Esophagus mucosa (tissue), 1 donor: ENCODE measurements at places on chromosomes 2 and 18. TPM values are rescaled to one million over a fixed set of nuclear protein-coding genes. Genes with fewer than 3 reads are reported as not detected.
A peak's percentile ranks its signal among the peaks of the same experiment; 100 is the strongest.

Gene ALPP
- total RNA-seq: not detected

GRCh38 chr2:61096438-61096837 lies 30.8 kb downstream of the SANBR start:
- ATAC-seq: no peak

GRCh38 chr2:58221909-58222308 lies 19.2 kb downstream of the FANCL start:
- ATAC-seq: no peak

DNA sequence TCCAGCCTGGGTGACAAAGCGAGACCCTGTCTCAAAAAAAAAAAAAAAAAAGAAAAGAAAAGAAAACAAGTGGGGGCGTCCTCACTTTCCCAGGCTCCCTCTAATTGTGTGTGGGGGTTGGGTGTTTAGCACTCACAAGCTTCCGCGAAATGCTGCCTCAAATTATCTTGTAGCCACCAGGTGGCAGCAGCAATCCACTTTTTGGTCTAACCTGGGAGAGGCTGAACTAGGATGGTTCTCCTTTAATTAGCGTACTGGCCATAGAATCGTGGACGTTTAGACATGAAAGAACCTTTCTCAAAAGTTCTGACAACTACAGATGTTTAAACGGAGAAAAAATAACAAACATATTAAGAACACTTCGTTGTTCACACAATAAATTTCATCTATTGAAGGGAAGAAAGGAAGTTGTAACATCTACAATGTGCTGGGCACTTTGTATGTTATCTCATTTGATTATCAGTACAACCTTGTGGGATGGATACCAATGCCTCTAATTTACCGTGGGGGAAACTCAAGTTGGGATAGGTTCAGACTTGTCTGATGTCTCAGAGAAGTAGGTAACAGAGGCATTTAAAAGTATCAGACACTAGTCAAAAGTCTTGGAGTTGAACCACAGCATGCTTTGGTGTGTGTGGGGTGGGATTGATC lies 122.7 kb upstream of the NABP1 start:
- peak; percentile 83 for ATAC-seq

Gene DPP4
- 0.56 TPM for total RNA-seq

DNA sequence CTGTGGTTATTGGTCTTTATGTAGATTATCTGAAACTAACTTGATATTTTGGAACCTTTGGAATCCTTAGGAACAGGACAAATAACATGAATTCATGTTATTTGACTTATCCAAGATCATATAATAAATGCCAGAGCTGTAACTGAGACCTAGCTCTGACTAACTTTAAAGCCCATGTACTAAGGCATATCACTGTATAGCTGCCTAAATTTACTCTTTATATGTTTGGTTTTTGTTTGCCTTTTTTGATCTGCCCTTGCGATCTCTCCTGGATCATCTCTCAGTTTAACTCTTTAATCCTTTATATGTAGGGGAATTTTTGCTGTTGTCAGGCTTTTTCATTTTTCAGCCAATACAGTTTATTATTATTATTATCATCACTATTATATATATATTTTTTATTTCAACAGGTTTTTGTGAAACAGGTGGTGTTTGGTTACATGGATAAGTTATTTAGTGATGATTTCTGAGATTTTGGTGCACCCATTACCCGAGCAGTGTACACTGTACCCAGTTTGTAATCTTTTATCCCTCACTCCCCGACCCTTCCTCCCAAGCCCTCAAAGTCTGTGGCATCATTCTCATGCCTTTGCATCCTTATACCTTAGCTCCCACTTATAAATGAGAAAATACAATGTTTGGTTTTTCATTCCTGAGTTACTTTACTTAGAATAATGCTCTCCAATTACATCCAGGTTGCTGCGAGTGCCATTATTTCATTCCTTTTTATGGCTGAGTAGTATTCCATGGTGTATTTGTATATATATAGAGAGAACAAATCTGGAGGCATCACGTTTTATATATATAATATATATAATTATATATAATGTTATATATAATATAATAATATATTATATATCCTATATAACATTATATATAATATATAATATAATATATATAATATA lies 48.9 kb downstream of the APLF start:
- ATAC-seq: no peak

Gene SNED1
- total RNA-seq: 3.9 TPM

DNA sequence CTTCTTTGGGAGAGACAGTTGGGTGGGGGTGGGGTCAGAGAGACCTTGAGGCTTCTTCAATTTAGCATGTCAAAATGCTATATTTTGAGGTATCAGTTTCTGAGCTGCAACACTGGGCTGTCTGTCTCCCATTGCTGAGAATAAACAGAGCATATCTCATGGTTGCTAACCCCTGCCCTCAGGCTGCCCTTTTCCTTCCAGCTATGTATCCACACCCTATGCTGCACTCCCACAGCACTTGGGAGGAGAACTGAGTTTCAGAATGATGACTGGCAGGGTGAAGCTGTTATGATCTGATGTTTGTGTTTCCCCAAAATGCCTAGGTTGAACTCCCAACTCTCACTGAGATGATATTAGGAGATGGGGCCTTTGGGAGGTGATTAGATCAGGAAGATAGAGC lies 794.0 kb downstream of the RNF144A start:
- ATAC-seq: no peak

DNA sequence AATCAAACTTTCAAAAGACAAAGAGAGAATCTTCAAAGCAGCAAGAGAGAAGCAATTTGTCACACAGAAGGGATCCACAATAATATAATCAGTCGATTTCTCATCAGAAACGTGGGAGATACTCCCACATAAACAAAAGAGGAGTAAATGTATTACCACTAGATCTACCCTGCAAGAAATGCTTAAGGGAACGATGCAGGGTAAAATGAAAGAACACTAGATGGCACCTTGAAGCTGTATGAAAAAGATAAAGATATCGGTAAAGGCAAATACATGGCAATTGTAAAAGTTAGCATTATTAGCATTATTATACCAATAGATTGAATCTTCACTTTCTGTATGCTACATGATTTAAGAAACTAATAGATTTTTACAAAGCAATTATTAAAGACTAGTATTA lies 677.0 kb downstream of the SUCLG1 start:
- ATAC-seq: no peak

DNA sequence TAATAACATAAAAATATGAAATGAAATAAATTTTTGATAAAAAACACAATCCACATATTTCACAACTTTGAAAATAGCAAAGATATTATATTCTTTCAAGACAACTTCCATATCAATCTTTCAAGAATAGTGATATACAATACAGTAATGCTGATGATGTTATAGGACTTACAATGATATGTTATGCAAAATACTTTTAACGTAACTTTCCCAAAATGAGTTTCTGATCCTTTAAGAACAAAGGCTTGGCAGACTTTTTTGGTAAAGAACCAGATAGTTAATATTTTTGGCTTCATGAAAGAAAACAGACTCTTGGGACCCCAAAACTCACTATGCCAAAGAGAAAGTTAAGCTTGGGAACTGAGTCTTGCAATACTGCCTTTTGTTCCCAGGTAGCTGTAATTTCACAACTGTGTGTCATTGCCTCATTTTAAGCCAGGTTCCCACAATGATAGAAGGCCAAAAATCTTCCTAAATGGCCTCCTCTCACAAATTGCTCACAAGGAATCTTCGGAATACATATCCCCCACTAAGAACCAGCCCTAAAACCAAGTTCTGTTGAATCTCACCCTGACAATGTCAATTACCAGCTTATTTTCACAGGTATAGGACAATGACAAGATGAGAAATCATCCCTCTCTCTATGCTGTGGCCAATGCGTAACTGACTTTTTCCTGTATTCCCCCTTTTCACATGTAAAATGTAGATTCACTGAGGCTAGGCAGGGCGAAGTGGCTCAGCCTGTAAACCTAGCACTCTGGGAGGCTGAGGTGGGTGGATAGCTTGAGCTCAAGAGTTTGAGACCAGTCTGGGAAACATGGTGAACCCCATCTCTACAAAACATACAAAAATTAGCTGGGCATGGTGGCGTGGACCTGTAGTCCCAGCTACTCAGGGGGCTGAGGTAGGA lies 54.8 kb upstream of the STRN start:
- no peak for ATAC-seq

DNA sequence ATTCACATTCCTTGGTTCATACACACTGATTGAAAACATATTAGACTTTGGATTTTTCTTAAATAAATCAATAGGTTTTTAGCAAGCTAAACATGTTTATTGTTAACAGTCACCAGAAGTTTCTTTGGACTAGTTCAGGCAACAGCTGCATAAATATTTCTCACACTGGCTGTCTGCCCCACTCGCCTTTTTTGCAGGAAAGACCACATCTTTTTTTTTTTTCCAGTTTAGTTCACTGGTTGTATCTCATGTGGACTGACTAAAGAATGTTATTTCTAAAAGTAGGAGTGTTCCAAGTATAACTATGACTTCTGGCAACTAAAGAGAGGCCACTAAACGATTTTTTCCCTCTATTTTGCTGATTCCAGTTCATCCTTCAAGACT lies 31.1 kb downstream of the SLC40A1 start:
- ATAC-seq: no peak

DNA sequence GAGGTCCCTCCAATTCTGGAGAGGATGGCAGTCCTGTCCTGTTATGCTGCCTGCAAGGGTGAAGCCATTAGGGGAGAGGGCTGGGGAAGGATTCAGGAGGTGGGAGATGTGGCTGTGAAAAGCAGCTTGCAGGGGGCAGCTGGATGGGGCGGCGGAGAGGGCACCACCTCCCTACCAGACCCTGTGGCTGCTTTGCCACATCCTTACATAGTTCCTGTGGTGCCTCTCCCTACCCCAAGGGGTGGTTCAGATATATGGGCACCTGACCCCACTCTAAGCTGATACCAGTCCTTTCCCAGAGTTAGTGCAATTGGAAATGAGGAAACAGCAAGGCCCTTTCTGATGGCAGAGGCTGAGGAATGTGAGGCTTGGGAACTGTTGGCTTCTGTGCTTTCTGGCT lies 6.1 kb upstream of the ACOXL start:
- ATAC-seq: no peak

Gene LAPTM4A
- 85.4 TPM for total RNA-seq

GRCh38 chr2:9247177-9247576 lies 40.6 kb downstream of the ASAP2 start:
- ATAC-seq: no peak

- peak; percentile 69 for ATAC-seq
Observed at GRCh38 chr2:201358684-201359083, 1.5 kb upstream of the FLACC1 start.

DNA sequence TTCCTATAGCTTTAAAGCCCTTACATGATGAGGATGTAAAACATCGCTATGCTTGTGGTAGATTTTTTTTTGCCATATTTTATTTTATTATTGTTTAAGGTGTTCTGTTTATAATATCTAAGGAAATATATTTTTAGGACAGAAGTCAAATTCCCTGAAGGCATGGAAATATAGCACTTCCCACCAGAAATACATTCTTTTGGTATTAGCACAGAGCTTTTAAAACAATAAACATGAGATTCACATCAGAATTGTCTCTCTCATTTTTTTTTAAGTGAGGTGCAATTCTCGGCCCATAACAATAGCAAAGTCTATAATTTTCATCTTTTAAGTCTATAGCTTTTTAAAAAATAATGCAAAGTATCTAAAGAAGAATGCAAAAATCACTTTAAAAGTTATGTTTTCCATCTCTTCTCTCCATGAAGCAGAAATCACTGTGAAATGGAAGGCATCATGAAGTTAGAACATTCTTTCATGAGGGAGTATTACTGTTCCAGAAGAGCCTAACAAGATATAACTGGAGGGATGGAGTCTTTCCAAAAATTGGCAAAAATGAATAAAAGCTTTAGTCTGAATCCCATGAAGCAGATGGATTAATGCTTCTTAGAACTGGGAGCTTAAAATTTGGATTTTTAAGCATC lies 283.6 kb upstream of the TRIB2 start:
- no peak for ATAC-seq

DNA sequence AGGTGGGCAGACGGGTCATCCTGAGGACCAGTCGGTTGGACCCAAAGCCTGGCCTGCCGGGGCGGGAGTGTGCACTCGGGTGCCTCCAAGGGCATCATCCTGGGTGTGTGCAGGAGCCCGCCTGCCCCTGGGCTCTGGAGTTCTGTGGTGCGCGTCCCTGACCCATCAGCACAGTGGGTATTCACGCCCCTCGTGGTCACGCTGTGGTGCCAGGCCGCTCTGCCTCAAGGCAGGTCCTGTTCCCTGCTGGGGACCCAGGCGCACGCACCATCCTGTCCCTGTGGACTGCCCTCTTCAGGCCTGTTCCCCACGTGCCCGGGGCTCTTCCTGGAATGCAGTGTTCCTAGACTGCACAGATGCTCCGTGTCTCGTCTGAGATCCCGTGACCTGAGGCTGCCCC lies 14.3 kb upstream of the D2HGDH start:
- peak; percentile 35 for ATAC-seq

- ATAC-seq: no peak
Observed at GRCh38 chr18:25494888-25495287, 142.9 kb upstream of the ZNF521 start.

- peak; percentile 53 for ATAC-seq
Observed at GRCh38 chr18:62131301-62131909, 55.5 kb downstream of the PIGN start.

GRCh38 chr2:199462956-199463692 lies 5.4 kb upstream of the SATB2 start:
- peak; percentile 68 for ATAC-seq

GRCh38 chr2:182444806-182445205 lies 18.0 kb upstream of the PDE1A start:
- ATAC-seq: no peak

DNA sequence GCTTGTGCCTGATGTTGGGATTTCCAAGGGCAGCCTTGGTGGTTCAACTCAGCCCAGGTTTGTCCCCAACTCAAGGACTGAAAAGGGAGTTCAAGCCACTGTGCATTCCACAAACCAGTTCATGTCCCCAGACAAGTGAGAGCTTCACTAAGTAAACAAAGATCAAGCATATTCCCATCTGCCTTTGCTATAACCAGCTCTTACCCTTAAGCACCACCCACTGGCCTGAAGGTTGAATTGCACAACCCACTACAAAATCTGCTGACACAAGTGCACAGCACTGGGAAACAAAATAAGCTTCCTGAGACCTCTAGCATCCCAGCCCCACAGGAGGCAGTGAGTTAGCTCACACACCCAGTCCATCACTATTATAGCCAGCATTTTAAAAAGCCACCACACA lies 516.7 kb downstream of the NR4A2 start:
- ATAC-seq: peak; percentile 79

Gene C2orf15
- 1.9 TPM for total RNA-seq

GRCh38 chr18:35491700-35492077 lies 6.1 kb downstream of the INO80C start:
- ATAC-seq: peak; percentile 70

- no peak for ATAC-seq
Observed at GRCh38 chr18:23159344-23159743, 24.1 kb downstream of the CABLES1 start.

GRCh38 chr2:195646424-195646823 lies 10.6 kb upstream of the SLC39A10 start:
- no peak for ATAC-seq

Gene SCYGR7
- total RNA-seq: not detected

Gene CDCA7
- 14.5 TPM for total RNA-seq

DNA sequence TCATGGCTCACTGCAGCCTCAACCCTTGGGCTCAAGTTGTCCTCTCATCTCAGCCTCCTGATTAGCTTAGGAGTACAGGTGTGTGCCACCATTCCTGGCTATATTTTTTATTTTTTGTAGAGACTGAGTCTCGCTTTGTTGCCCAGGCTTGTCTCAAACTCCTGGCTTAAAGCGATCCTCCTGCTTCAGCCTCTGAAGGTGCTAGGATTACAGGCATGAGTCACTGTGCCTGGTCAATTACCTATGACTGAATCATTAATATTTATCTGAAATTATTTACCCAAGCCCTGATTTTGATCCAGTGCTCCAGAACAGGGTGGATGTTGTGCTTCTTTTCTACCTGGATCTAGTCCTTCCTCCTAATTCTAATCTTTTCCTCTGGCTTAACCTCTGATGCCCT lies 87.8 kb downstream of the MAP2 start:
- ATAC-seq: no peak

Gene VAMP5
- total RNA-seq: 24.2 TPM
